NCI-H748 treated with DMSO at 0.1 percent for 48 hours (cell line): ENCODE measurements at places on chromosomes 5 and 9.

GRCh38 chr5:31427724-31428309, 104.1 kb downstream of the DROSHA start:
- no peak for DNase-seq

- no peak for DNase-seq
Observed at GRCh38 chr5:137696481-137696880, 39.4 kb downstream of the KLHL3 start.

- peak; percentile 38 for DNase-seq
Observed at GRCh38 chr5:102902135-102902448, 147.0 kb downstream of the PAM start.

GRCh38 chr5:10528056-10528816, 35.6 kb upstream of the ANKRD33B start:
- DNase-seq = peak; percentile 56

DNA sequence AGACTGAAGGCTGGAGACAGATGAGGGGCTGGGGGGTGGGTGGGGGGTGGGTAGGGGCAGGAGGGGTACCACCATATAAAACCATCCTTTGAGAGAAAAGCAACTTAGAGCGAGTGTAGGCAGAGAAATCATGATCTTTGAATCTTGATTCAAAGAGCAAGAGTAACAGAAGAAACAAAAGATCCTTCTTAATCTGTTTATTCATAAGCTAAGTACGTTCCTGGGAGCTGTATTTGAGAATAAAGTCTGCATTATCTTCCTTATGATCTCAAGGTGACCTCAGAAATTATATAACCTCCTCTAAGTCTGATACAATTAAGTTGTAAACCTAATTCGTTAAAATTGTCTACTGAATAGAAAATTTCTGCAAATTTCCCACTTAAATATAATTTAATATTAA, 558.8 kb downstream of the NR2F1-AS1 start:
- DNase-seq = no peak

DNA sequence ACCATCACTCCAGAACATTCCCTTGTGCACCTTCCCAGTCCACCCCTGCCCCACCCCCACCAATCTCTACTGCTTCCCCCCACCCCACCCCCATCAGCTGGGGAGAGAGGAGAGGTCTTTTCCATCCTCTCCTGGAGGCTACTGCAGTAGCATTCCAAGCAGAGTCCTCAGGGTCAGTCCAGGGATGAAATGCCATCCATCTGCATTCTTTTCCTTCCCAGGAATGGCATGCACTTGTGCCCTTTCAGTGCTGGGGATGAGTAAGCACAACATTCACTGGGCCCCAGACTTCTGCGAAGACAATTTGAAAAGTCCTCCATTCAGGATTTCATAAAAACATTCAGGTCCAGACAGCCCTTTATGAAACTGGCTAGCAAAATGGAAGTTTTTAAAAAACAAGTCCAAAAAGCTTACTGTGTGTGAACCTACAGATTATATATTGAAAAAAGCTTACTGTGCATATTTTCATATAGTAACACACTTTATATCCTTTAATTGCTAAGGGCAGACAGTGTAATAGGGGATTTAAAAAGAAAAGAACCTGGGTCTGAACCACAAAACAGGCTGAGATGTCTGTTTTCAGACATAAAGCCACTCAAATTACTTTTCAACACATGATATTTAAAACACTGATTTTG, 50.0 kb upstream of the GOLPH3 start:
- DNase-seq = no peak

- no peak for DNase-seq
Observed at GRCh38 chr9:129575818-129576217, 45.1 kb downstream of the C9orf50 start.

DNA sequence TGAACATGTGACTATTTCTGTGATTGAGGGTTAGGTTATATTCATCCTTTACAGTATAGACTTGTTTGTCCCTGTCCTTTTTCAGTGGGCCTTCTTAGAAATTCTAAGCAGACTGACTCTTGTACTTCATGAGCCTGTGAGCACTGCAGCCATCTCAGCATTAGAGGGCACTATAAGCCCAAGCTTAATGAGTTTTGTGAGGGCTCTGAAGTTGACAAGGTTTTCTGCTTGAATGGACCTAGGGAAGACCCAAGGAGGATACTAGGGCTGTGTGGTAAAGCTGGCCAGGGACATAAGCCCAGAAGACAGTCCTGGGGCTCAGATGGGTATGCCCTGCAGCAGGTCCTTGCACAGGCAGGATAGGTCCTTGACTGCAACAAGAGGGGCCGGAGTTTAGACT, 126.5 kb downstream of the MRPS30 start:
- no peak for DNase-seq

DNA sequence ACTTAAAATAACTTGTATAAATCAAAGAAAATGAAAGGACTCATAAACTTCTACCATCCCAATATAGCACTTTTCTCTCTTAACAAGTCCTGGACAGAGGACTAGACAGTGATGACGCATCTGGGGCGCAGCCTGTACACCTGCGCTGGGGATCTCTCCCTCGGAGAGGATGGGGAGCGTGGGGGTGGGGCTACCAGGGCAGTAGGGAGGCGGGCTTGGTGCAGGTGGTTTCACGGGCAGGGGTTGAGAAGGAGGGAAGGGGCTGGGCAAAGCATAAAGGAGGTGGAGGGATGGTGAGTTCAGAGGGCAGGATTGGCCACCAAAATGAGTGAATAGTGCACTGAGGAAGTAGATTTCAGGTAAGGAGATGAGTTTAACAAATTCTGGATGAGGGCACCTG, 41.1 kb downstream of the STC2 start:
- no peak for DNase-seq

- DNase-seq = no peak
Observed at GRCh38 chr5:1474183-1474839, 29.1 kb upstream of the SLC6A3 start.

GRCh38 chr5:76402886-76403765, at the start of gene IQGAP2:
IQGAP2 (plus strand) TSS chr5:76403285; CDS start chr5:76403546, 261 bp downstream.
- DNase-seq = peak; percentile 68

DNA sequence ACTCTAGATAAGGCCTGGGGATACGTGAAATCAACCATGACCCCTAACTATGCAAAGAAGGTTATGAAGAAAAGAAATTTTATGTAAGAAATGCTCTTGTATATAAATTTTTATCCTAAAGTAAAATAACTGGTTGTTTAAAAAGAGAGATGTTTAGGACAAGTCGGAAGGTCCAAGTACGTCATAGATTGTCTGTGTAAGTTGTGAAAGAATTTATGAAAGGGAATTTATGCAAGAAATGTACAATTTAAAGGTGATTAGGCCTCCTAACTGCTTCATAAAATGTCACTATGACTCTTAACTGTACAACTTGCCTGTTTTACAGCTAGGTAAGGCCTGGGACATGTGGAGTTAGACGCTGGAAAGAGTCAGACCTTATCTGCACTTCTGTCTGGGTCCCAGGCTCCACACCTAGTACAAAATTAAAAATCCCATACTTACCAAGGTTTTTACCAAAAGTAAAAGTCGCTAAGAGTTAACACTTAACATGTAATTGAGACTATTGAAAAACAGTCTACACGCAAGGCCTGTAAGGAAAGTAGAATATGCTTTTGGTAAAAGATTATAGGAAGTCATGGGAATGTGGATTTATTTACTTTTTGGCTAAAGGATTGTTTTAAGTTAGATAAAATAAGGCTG, 77.4 kb downstream of the KIAA0825 start:
- DNase-seq = no peak

DNA sequence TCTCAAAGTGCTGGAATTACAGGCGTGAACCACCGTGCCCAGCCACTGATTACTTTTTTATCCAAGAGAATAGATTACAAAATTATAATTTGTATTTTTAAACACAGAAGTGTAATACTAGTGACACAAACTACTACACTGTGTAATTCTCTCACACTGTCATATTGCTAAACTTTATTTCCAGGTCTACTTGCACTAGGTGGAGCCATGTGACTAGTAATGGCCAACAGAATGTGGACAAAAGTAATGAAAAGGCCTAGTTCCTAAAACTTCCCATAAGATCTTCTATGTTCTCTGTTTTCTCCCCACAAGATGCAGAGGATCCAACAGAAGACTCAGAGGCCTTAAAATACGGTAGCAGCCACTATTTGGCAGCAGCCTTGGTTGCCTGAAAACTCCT, 27.3 kb downstream of the NADK2 start:
- DNase-seq = no peak

- DNase-seq = no peak
Observed at GRCh38 chr9:107732781-107733522, 243.4 kb upstream of the KLF4 start.

DNA sequence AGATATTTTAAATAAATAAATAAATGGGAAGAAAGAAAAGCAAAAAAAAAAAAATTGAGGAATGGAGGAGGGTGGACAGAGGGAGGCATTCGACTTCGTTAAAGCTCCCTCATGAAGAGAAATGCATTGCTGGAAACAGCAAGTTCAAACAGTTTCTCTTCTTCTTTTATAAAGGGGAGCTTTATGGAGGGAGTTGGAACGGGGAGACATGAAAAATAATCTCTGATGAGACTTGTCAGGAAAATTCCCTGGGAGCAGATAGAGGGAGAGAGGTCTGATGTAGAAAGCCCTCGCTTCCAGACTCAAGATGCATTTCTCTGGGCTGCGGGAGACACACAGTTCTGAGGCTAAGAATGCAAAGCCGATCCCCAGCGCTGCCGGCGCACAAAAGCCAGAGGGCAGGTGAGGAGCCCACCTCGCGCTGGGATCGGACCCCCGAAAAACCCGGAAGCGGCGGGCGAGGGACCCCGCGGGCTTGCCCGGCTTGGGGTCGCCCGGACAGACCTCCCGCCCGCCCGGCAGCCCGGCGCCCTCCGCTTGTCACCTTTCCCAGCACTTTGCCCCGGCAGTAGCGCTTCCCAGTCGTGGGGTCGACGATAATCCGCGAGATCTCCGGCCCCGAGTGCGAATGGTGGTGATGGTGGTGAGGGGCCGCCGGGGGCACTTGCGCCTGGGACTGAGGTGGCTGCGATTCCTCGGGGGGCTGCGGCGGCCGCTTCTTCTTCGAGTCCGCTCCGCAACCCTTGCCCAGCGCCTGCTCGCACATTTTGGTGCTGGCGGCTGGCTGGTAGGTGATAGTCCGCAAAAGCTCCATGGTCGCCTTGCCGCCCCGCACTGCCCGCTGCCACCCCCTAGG, 512 bp downstream of the PLK2 start:
- DNase-seq = peak; percentile 45

GRCh38 chr5:14105718-14106410, 37.3 kb upstream of the TRIO start:
- DNase-seq = no peak

- DNase-seq = no peak
Observed at GRCh38 chr5:148003226-148003625, 60.6 kb upstream of the SPINK5 start.

- no peak for DNase-seq
Observed at GRCh38 chr5:169037466-169037865, 263.5 kb downstream of the SLIT3 start.

DNA sequence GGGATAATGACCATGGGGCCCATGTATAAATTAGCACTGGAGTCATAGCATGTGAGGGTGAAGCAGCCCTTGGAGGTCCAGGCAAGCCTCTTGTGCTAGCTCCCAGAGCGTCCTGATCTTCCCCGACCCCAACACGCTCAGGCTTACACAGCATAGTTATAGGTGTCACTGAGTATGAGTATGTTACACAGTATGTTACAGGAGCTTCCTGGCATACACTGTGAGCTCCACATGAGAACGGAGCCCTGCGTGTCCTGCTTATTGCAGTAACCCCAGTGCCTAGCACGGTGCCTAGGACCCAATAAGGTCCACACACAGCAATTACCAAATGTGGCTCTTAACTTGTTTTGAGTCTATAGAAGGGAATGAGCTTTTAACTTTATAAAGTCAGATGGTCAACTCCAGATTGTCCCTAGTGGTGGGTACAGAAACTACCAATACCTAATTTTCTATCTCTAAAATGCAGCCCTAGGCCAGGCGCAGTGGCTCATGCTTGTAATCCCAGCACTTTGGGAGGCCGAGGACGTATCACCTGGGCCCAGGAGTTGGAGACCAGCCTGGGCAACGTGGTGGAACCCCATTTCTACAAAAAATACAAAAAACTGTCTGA, 64.1 kb downstream of the PLAC8L1 start:
- no peak for DNase-seq

DNA sequence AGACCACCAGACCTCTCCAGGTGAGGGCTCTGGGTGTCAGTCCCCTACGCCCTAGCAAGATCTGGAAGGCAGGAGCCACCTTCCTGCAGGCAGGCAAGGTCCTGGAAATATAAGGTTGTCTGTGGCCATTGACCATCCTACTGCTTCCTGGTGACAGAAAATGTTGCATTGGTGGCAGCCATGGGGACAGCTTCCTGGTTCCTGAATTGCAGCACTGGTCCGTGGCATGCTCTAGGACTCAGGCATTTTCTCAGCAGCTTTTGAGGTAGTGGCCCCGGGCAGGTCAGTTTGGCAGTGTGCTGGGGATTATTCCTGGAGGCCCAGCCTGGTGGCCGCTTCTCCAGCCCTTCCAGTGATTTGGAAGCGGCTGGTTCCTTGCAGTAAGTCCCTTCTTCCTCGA, 36.6 kb upstream of the KCNMB1 start:
- DNase-seq = no peak

DNA sequence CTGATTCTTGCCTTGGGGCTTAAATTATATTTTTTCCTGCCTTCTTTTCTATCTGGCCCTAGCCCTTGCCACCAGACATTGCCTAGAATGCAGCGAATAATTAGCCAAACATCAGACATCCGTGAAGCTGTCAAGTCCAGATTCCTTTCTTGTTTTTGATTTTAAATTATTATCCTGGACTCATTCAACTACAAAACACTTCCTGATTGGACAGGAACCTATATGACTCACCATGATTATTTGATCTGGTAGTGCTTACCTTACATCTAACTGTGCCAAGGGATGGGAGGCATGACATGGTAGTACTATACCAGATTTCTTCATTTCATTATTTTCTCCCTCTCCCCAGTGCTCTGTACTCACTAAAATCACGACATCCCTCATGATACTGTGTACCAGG, 829.6 kb downstream of the TLR4 start:
- DNase-seq = no peak

GRCh38 chr9:87853876-87854579, 28.6 kb upstream of the SPATA31E1 start:
- DNase-seq = no peak

DNA sequence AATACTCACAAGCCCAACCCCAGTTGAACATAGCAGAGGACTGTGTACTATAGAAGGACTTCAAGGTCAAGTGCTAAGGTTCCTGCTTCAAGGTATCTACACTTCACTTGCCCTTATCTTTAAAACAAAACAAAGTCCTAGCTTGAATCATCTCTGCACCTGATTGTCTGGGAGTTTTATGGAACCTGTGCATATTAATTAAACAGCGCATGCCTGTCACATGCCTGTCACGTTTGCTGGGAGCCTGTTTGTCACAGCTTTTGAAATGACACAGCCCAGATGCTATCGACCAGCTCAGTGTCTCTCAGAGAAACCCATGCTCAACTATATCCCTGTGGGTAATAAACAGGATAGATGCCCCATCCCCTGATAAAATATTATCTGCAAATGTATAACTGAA, 476.0 kb downstream of the ZSWIM6 start:
- DNase-seq = no peak

GRCh38 chr5:1226839-1227581, 1.8 kb downstream of the SLC6A18 start:
- DNase-seq = no peak

DNA sequence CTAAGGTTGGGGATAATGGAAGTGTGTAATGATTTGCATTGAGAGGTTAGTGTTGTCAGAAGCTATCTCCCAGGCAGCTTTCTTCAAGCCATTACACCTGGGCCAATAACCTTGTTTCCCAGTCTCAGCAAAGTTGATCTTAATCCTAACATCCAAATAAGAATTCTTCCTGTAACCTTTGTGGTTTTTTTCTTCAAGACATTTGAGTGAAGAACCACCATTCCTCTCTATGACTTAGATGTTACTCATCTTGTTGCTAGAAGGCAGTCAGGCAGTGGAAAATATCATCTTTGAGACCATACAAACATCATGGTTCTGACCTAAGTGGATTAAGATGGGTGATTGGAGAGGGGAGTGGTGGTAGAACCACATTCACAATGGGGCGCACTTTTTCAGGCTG, 103.5 kb downstream of the NDUFAF2 start:
- no peak for DNase-seq
